ENCODE measurements at places on chromosomes 7 and 10.

- DNase-seq = no peak
Observed at GRCh38 chr7:123844712-123845219, at the start of gene HYAL4. Gene HYAL4 (plus strand): TSS chr7:123845169. CDS start chr7:123868274, 23,105 bp downstream.

DNA sequence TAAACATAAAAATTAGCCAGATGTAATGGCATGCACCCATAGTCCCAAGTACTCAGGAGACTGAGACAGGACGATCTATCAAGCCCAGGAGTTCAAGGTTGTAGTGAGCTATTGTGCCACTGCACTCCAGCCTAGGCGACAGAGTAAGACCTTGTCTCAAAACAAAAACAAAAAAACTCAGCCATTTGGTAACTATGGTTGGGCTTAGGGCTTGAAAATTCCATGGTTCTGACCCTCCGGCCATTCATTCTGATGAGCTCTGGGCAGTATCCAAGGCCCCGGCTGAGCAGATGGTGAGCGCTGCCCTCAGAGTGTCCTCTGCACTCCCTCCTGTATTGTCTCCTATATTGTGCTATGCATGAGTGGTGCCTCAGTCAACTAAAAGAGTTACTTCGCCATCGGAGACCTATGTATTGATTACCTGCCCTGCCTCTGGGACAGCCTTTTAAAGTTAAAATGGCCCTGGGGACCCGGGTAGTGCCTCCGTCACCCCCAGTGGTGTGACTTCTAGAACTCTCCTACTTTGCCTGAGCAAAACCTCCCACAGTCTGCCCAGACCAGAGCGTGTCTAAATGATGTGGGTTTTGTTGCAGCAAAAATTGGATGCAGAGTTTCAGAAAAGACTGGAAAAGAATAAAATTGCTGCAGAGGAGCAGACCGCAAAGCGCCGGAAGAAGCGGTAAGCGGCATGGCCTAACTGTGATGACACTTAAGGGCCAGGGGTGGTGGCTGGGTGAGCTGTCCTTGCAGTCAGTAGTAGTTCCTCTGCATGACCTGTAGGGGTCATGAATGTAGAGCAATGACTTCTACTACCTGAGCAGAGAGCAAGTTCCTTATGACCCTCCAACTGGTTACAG lies 8.1 kb downstream of the PRKRIP1 start:
- peak; percentile 73 for DNase-seq

- peak; percentile 91 for DNase-seq
Observed at GRCh38 chr10:95229724-95230627, 35.9 kb downstream of the ACSM6 start.

- DNase-seq = peak; percentile 80
Observed at GRCh38 chr7:134502463-134503371, 24.6 kb upstream of the AKR1B10 start.

DNA sequence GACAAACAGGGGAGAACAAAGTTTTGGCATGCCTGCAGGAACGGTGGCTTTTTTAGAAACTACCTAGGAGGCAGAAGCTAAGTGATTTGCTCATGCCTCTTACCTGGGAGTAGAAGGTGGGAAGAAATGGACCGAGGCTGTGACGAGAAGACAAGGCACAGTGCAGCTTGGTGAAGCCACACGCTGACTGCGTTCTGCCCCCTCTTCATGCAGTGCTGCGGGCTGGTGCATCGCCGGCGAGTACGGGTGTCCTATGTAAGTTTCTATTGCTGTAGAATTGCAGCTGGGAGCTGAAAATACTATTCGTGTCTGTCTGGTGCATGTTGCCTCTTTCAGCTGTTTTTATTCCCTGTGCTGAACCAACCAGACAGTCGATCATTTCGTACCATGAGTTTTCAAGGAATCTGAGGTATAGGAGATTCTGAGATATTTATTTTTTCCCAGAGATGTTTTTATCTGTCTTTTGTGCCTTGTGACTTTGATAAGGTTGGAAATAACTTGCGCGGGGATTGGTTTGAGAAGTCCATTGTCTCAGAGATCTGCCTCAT lies 120.9 kb downstream of the CACNB2 start:
- no peak for DNase-seq

GRCh38 chr7:4072161-4072925 lies 609.8 kb upstream of the FOXK1 start:
- DNase-seq = no peak

GRCh38 chr7:483656-484355 lies 35.8 kb downstream of the PDGFA start:
- DNase-seq = no peak

GRCh38 chr7:36602934-36603887 lies 121.1 kb downstream of the AOAH start:
- DNase-seq = no peak

DNA sequence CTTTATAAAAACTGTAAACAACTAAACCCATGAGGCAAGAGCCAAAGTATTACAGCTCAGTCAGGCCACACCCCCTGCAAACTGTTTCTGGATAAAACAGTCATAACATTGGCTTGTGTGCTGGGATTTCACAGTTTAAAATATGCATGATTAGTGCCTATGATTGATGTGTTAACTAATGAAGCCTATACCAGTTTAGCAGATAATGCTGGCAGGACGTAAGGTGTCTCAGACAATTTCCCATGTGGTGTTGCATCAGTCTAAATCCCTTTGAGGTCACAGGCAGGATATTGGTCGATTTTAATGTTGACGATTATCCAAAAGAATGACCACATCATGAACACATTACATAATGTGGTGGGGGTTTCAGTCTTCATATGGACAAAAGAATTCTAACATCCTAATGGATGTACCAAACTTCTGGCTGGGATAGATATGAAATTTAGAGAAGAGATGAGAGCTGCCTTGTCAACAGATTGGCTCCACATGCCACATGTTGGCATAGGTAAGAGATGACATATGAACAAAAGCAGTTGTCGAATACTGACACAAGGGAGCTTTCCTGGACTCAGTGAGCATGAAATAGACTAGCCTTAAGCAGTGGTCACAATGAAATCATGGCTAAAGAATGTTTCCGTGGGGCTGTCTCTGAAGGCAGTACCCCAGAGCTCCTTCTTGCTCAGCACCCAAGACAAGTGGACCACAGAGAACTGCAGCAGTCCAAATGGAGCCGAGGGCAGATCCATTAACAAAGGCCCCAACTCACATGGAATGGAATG lies 445.6 kb downstream of the GFRA1 start:
- DNase-seq = peak; percentile 28

DNA sequence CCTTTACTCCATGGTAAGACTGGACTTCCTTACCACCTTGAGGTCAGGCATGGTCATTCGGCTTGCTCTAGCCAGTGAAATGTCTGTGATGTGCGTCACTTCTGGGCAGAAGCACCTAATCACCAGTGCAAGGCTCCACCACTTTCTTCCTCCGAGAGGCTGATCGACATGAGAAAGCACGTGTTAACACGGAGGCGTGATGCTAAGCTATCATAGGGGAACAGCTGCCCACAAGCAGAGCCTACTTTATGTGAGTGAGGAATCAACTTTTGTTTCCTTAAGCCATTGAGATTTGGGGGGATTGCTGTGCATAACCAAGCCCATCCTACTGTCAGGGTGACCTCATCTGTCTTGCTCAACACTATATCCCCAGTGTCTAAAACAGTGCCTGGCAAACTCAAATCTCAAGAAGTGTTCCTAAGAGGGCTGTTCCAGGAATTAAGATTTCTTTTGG lies 23.1 kb upstream of the SAR1A start:
- peak; percentile 59 for DNase-seq

DNA sequence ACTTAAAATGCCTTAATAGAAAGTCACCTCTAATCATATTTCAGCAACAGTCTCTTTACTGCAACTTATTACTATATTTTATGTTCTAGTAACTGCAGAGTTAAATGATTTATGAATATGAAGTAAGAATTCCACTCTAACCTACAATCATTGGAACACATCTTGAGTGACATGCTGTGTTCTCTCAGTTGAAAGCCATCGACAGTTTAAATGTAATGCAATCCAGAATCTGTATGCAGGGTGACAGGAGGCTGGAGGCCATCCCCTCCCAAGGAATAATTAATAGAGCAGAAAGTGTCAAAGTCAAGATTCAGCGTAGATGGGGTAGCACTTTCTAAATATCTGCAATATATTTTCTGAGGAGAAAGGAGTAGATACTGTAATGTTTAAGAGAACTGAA lies 590.3 kb upstream of the SORCS1 start:
- no peak for DNase-seq

DNA sequence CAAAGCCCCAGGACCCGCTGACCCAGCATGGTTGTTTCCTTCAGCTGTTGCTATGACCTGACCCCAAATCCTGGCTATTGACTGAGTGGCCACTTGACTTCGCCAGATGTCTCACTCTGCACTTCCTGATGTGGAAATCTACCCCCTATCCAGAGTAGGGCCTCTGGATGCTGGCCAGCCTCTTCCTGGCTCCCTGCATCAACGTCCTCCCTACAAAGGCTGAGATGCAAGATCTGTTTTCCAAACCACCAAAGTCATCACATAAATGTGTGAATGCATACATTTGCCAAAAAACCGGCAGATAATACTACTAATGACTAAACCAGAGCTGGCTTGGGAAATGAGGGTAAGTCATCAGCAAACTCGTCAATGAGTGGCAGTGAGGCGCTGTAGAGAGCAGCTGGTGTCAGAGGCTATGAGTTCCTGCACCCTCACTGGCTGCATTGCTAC lies 70.4 kb downstream of the PYROXD2 start:
- DNase-seq = peak; percentile 91

- DNase-seq = peak; percentile 25
Observed at GRCh38 chr10:48251152-48251524, 23.4 kb downstream of the FRMPD2 start.

DNA sequence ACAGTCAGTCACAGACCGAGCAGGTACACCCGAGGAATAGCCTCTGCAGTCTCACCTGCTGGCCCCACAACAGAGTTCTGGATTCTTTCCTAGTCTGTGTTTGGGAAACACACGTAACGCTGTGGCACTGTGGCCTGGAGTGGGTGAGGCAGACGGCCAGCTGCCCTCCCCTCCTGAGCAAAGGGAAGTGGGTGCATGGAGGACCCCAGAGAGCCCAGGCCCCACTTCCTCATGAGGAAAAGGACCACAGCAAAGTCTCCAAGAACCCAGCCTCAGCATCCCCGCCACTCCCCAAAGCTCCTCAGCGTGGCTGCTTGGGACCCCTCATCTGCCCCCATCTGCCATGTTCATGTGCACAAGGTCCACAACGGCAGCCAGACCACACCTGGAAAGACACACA lies 530.2 kb downstream of the PTPRN2 start:
- DNase-seq = no peak

Measured in cardiac fibroblast (primary cell).